NB4 (cell line): ENCODE measurements at places on chromosomes 12 and 14.

DNA sequence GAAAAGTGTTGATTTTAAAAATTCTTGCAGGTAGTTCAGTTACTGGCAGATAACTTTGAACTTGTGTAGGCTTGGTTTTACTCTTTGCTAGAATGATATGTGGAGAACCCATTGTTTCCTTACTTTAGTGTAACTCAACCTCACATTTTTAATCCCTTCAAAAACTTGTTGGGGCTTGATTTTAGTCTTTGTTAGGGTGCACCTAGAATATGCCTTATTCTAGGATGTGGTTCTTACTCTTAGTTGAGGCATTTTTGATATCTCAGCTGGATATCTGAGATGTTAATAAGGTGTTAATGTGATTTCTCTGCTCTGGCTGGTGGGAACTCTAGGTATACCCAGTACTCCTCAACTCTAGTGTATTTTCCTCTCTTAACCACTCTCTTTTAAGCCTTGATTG, 10.0 kb downstream of the MNAT1 start:
- no peak for DNase-seq

GRCh38 chr12:69529021-69529420, 56.2 kb upstream of the CCT2 start:
- no peak for DNase-seq

DNA sequence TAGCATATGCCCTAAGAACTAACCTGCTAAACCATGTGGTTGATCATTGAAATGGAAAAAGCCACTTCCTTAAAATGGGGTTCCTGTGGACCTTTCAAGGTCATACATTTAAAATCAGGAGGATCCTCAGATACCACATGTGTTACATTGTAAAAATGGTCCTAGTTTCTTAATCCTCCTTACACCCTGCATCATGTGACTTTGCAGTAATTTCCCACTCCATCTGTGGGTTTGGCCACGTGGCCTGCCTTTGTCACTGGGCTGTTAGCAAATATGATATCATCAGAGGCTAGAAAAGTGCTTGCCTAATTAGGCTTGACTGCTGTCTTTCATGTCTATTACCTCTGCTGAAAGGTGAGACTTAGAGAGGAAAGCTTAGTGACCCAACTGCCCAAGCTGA, 70.7 kb downstream of the CMKLR1 start:
- DNase-seq: no peak

GRCh38 chr12:130104571-130105106, 57.6 kb upstream of the FZD10 start:
- no peak for DNase-seq

DNA sequence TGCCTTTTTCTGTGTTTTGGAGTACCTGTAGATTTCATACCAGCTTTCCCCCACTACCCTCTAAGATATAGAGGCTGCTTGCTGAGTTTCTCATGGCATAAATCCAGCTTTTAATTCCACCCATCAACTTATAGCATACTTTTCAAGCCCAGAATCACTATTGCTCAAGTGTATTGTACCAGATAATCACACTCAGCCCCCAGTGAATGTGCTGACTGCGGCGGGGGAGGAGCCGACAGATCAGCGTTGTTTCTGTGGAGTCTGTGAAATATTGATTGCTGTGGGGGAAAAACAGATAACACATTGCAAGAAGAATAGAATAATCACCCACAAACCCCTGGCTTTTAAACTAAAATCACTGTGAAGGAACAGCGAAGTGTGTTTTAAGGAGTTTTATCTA, 296.1 kb downstream of the TMEM132D start:
- DNase-seq: no peak

DNA sequence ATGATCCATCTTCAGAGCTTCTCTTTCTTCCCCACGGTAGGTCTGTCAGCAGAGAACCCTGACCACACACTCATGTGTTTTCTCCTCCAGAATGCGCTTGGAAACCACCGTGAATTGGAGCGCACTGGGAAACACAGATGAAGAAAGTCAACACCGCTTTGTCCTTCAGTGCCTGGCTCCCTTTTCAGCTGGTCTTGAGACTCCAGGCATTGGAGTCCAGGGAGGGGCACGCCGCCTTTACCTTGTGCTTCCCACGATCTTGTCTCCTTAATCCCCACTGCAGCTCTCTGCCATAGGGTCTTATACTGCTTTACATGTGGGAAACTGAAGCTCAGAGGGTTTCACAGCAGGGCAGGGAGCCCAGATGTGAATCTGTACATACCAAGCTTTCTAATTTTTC, 1.1 kb downstream of the FAM90A1 start:
- DNase-seq: no peak

GRCh38 chr12:65586796-65587195, 237.5 kb upstream of the HMGA2 start:
- DNase-seq: no peak

- DNase-seq: no peak
Measured at GRCh38 chr14:105493921-105494605, 3.0 kb downstream of the TEDC1 start.

DNA sequence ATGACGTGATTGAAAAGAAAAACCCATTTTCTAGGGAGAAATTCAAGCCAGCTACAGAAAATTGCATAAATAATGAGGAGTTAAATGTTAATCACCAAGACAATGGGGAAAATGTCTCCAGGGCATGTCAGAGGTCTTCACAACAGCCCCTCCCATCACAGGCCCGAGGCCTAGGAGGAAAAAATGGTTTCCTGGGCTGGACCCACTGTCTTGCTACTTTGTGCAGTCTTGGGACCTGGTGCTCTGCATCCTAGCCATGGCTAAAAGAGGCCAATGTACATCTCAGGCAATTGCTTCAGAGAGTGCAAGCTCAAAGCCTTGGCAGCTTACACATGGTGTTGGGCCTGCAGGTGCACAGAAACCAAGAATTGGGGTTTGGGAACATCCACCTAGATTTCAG, 65.3 kb downstream of the TUNAR start:
- no peak for DNase-seq

- DNase-seq: peak; percentile 68
Measured at GRCh38 chr12:85872497-85873091, 1.5 kb upstream of the NTS start.

GRCh38 chr12:64455506-64455905, 3.6 kb downstream of the TBK1 start:
- no peak for DNase-seq

DNA sequence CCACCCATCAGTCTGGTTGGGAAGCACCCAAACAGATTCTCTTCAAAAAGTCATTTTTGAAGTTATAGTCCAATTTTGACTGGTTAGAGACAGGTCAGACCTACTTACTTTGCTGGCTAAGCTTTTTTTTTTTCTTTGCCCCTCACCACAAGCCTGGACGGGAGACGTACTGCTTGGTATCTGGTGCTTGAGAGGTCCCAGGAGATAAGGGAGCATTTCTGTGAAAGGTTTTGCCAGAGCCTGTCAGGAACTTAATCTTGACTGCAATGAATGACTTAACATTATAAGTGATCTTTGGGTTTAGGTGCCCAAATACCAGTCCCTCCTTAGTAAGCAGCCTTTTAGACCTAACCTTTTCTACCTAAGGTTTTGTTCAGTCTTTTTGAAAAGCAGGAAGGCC, 6.3 kb downstream of the MTHFD1 start:
- no peak for DNase-seq

GRCh38 chr12:116703214-116703795, 34.6 kb downstream of the SPRING1 start:
- peak; percentile 78 for DNase-seq

- DNase-seq: peak; percentile 76
Measured at GRCh38 chr12:53974084-53975063, at the start of gene HOTAIR. Gene HOTAIR, minus strand, starts transcription at chr12:53974954.

DNA sequence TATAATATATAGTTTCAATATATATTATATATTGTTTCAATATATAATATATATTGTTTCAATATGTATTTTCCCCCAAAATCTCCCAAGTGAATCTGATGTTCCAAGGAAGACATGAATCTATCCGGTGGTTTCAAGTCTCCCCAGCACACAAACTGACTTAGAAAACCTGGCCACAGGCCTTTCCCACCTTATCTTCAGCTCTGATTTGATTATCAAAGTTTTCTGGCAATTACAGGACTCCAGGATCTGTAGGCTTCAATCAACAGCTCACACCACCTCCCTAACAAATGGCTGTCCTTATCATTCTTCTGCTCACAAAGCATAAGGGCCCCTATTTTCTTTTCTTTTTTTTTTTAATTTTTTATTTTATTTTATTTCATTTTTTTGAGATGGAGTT, 22.7 kb upstream of the SPTSSA start:
- DNase-seq: no peak
